ENCODE measurements at places on chromosomes 1 and 21.
A peak's percentile ranks its signal among the peaks of the same experiment; 100 is the strongest.

DNA sequence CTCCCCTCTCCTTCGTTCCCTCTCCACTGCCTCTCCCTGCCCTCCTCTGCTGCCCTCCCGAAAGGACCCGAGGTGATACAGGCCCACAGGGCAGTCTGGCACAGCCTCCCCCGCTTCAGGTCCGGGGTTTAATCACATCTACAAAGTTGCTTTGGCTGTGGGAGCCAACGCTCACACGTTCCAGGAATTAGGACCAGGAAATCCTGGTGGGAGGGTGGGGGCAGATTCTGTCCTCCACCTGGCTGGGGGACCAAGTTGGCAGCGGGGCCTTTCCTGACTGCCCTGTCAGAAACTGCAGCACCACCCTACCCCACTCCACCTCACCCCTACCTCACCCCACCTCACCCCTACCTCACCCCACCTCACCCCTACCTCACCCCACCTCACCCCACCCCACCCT is 95.1 kb downstream of the WDR4 start:
- DNase-seq: peak; percentile 6

DNA sequence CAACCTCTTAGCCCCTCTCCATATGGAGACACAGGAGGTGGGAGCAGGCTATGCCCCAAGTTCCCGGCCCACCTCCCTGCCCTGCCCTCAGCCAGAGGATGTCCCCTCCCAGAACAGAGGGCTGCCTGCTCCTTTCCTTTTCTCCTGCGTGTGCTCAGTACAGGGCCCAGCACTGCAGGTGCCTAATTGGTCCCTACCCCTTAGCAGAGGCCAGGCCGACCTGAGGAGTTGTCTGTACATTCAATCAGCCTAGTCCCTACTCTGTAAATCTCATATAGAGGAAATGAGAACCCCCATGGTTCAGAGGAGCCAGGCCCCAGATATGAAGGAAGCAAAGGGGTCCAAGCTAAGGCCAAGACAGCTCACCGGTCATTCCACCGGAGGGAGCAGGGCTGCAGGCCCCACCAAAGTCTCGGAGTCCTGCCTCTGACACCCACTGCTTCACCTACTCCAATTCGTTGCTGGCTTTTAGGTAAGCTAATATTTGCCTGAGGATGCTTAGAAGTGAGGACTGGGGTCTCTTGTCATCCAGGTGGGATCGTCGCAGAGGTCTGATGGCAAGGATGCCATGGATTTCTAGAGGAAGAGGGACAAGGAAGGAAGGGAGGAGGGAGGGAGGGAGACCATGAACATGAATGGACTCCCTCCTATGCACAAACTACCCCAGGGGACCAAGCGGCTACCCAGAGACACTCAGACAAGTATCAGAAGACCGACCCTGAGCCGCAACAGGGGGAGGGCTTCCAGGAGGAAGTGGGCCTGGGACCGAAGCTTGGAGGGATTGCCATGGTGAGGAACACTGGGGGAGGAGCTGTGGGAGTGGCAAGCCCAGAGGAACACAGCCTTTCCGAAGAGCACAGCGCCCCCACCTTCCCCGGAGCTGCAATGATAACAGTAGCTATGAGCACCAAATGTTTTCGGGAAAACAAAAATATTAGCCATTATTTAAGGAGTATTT is 30.4 kb upstream of the FOXO6 start:
- no peak for DNase-seq

GRCh38 chr1:17544776-17545350 is 5.4 kb downstream of the ARHGEF10L start:
- no peak for DNase-seq

GRCh38 chr1:75233302-75233929 is 99.2 kb downstream of the LHX8 start:
- DNase-seq: no peak

- DNase-seq: no peak
Measured at GRCh38 chr1:204971517-204972336, 71.3 kb upstream of the CNTN2 start.

GRCh38 chr1:162206300-162206699 is 136.8 kb downstream of the NOS1AP start:
- no peak for DNase-seq

GRCh38 chr1:29052100-29052499 is 71.6 kb downstream of the TMEM200B start:
- DNase-seq: no peak

GRCh38 chr1:94305704-94306103 is 68.3 kb upstream of the ARHGAP29 start:
- no peak for DNase-seq

GRCh38 chr1:116856312-116856711 is 53.4 kb upstream of the PTGFRN start:
- no peak for DNase-seq

DNA sequence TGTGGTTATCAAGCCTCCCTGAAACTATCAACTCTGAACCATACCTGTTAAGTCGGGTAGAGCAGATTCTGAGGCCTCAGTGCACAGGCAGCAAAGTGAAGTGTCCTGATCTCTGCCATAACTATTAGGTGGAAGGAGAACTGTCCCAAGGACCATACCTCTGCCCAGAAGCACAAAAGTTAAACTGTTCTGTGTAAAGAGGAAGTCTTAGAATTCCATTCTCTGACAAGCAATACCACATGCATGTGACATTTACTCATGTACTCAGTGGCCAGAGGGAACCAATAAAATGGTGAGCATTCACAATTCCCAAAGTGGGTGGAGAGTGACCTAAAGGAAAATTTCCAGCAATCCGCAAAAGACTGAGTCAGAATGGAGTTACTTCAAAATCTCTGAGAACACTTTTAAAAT is 61.0 kb downstream of the TOR3A start:
- no peak for DNase-seq

- DNase-seq: no peak
Measured at GRCh38 chr1:75999034-75999433, 66.8 kb upstream of the ASB17 start.

- DNase-seq: no peak
Measured at GRCh38 chr1:229205854-229206253, 65.1 kb upstream of the RAB4A start.

- DNase-seq: no peak
Measured at GRCh38 chr1:226404904-226405222, 3.0 kb downstream of the PARP1 start.

- DNase-seq: peak; percentile 89
Measured at GRCh38 chr1:19715334-19716203, 50.9 kb downstream of the HTR6 start.

- DNase-seq: no peak
Measured at GRCh38 chr1:210117681-210118170, 114.9 kb upstream of the SERTAD4 start.

- DNase-seq: no peak
Measured at GRCh38 chr1:171715813-171716251, 26.0 kb downstream of the VAMP4 start.

GRCh38 chr1:229015806-229016205 is 255.1 kb upstream of the RAB4A start:
- no peak for DNase-seq

GRCh38 chr1:95095833-95096217 is 21.3 kb upstream of the TLCD4 start:
- DNase-seq: no peak

DNA sequence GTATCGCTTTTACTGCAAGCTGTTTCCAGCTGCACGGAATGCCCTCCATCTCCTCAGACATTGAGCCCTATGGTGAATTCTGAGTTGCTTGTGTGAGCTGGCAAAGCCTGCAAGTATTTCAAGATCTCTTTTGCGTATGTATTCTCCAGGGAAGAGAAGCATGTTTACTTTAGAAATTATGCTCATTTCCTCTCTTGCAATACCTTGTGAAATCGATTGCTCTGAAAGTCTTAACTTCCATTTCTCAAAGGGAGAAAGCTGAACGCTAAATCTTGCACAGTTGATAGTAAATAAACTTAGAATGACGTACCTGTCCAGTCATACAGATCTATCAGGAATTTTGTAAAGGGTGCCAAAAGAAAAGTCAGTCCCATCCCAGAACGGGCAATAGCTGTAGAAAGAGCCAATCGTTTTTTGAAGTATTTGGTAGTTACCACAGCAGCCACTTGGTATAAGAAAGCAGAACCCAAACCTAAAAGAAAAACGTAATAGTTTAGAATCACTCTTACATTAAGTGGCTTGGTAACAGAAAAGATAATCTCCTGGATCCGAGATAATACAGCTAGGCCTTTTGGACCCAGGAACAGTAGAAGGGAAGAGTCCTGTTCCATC is 10.0 kb downstream of the SLC16A4 start:
- DNase-seq: no peak

GRCh38 chr1:203073469-203073868 is 12.3 kb downstream of the MYOG start:
- DNase-seq: no peak

- DNase-seq: no peak
Measured at GRCh38 chr1:28470146-28470545, 35.7 kb upstream of the RCC1 start.

GRCh38 chr1:221878134-221878533 is 136.2 kb upstream of the DUSP10 start:
- DNase-seq: no peak

GRCh38 chr1:36905941-36906340 is 128.4 kb downstream of the GRIK3 start:
- DNase-seq: no peak

GRCh38 chr1:151259351-151259750 is 4.8 kb downstream of the PSMD4 start:
- no peak for DNase-seq

- no peak for DNase-seq
Measured at GRCh38 chr1:230163205-230163604, 96.2 kb downstream of the GALNT2 start.

- DNase-seq: no peak
Measured at GRCh38 chr1:233570706-233571105, 43.2 kb upstream of the KCNK1 start.

- no peak for DNase-seq
Measured at GRCh38 chr1:208741296-208741695, 497.1 kb upstream of the PLXNA2 start.

GRCh38 chr1:154342132-154342531 is 16.8 kb downstream of the ATP8B2 start:
- DNase-seq: no peak
